Uterus (tissue), 4 donors: ENCODE measurements at places on chromosomes 1 and 21. TPM values are rescaled to one million over a fixed set of nuclear protein-coding genes. Genes with fewer than 3 reads are reported as not detected.

GRCh38 chr1:199954699-199955098, 72.8 kb upstream of the NR5A2 start:
- DNase-seq = no peak

DNA sequence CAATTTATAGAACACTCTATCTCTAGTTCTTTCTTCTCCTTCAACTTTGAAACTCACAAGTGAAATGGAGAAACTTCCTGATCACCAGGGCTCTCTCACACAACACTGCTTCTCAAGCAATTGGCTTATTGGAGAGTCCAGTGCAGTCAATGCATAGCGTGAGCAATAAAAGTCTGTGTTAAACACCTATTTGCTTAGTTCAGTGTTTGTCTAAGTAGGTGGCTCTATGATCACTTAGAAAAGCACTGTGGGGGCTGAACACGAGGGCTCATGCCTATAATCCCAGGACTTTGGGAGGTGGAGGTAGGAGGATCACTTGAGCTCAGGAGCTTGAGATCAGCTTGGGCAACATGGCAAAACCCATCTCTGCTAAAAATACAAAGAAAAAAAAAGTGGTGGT, 12.2 kb downstream of the CTSS start:
- DNase-seq = no peak

DNA sequence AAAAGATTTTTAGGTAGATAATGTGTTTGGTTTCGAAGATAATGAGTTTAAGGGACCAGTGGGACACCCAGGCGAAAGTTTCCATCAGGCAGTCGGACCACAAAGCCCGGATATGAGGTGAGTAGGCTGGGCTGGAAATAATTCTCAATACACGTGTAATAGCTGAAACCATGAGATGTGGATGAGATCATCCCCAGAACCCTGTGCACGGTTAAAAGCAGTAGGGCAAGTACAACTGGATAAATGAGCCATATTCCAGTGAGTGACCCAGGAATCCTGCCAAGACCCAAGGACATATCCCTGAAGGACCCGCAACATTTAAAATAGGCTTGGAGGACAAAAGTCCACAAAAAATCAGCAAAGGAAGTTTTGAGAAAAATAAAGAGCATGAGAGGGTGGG, 21.5 kb upstream of the NHLH2 start:
- no peak for DNase-seq

- DNase-seq = no peak
These were observed 11.7 kb downstream of the RIMKLA start for GRCh38 chr1:42392255-42392654.

DNA sequence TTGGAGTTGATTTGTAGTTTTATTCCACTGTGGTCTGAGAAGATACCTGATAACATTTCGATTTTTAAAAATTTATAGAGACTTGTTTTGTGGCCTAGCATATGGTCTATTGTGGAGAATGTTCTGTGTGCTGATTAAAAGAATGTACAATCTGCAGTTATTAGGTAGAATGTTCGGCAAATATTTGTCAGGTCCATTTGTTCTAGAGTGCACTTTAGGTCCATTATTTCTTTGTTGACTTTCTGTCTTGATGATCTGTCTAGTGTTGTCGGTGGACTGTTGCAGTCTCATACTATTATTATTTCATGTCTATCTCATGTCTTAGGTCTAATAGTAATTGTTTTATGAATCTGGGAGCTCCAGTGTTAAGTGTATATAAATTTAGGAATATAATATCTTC, 116.8 kb downstream of the NME7 start:
- no peak for DNase-seq

Gene VWA5B1
- not detected for total RNA-seq
